Activated naive CD4-positive, alpha-beta T cell treated with Interleukin-2 at 50 U/mL for 16 hours (primary cell): ENCODE measurements at places on chromosomes 7 and 10.
A peak's percentile ranks its signal among the peaks of the same experiment; 100 is the strongest.

DNA sequence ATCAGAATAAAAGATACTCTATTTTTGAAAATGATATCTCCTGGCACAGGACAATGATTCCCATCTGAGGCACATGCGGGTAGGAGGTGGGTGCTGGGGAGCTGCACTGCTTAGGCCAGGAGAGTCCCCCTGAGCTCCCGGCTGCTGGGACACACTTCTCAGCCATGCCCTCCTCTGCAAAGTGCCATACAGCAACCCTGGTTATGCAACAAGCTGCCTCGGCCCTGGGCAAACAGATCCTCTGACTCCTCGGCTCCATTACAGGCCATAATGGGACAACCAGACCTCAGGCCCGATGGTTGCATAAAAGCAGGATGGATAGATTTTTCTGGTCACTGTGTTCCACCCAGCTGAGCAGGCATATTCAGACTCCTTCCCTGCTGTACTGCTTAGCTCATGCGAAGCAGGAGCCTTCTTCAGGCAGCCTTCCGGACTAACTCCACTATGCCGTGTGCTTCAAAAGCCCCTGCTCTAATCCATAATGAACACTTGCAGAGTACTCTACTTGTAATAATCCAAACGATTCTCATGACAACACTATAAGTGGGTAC is 6.5 kb upstream of the LEP start:
- no peak for DNase-seq

DNA sequence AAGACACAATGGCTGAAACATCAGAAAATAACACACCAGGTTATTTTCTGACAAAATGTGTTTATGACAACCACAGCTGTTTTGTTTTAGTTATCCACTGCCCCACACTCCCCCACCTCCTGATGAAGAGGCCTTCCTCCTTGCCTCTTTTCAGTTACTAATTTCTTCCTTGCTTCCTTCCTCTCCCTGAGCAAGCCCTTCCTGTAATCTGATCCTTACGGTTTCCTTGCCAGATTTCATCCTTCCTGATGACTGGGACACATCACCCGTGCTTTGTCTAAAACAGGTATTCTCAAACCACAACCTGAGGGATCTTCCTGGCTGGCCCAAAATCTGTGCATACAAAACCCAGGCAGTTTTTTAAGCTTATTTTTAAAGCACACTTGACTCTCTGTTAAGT is 39.4 kb downstream of the CHST15 start:
- no peak for DNase-seq

- DNase-seq, result no peak
Observed at GRCh38 chr10:104804880-104805279, 163.8 kb downstream of the SORCS3 start.

DNA sequence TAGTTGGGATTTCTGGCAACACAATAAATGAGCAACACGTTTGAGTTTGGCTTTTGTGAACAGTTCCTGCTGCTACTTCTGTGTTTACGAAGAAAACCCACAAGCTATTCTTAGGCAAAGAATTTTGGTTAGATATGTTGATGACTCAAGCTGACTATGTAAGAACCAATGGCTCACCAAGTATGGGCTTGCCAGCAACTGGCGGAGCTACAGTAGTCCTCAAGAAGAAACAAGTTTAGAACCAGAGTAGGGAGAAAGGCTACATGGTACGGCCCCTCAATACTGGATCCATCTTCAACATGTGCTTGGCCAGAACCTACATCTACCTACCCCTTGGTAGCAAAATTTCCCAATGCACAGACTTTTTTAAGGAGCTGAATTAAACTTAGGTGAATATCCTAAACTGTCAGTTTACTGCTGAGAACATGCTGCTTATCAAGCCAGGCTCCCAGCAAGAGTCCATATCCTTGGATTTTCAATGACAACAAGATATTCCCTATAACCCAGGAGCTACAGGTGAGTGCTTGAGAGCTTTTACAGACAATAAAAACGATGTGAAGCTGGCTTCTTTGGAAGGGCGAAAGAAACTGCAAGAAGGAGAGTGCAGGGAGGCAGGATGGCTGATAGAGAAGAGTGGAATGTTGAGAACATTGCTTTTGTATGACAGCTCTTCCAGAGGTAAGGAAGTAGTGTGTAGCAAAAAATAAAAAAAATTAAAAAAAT is 74.3 kb upstream of the ASAH2 start:
- no peak for DNase-seq

GRCh38 chr7:84658286-84658685 is 463.7 kb upstream of the SEMA3A start:
- DNase-seq, result no peak

- DNase-seq, result no peak
Observed at GRCh38 chr10:101646364-101646763, 48.6 kb downstream of the FBXW4 start.

DNA sequence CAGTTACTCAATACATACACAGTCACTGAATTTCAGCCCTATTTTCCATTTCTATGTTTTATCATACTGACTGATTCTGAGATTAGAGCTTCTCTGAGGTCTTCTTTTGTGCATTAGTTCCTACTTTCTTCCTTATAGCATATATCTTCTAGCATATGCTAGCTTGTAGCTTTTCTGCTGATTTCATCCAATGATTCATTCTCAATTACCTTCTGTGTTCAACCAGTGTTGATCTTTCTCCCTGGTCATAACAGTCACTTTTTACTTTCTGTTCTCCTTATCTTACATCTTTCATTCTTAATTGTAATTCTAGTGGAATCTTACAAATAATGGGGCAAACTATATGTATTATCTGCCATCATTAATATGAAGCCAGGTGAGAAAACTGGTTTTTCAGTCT is 159.5 kb upstream of the HGF start:
- DNase-seq, result no peak

GRCh38 chr7:130276796-130277762 is 10.4 kb downstream of the CPA2 start:
- DNase-seq, result peak; percentile 48

- no peak for DNase-seq
Observed at GRCh38 chr10:113144576-113144975, 194.5 kb downstream of the TCF7L2 start.
